ENCODE measurements at places on chromosomes 13 and 19.

GRCh38 chr13:98563071-98563470, 13.8 kb downstream of the STK24 start:
- no peak for DNase-seq

DNA sequence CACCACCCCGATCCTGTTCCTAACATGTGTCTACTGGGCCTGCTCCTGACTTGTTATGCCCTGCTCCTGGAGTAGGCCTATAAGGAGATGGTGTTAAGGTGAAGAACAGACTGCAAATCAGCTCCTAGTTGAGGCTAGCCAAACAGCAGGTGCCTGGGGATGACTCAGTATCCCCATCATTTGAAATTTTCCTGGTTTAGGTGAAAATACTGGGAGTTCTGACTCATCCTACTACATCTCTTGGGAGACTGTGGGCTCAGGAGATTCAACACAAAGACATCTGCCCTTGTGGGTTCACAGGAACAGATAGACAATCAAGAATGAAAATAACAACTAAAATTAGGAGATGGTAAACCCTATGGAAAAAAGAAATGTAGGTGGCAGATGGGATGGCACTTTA, 41.2 kb downstream of the BRD4 start:
- DNase-seq = no peak

DNA sequence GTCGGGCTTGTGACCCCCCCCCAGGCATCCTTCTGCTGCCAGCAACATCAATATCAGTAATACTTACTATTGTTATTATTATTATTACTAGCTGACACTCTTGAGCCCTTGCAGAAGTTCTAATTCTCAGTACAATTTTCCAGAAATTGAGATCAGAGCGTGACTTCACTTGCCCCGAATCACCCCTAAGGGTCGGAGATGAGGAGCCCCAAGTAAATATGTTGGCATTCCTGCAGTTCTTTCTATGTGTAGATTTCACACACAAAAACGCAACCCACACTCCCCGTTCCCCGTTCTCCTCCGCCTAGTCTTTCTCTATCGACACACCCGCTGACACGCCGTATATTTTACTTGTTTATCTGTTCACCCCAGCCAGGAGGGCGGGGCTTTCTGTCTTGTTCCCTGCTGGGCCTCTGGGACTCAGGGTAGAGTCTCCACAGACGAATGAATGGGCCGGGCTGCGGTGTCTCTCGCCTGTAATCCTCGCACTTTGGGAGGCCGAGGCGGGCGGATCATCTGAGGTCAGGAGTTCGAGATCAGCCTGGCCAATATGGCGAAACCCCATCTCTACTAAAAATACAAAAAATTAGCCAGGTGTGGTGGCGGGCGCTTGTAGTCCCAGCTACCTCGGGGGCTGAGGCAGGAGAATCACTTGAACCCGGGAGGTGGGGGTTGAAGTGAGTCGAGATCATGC, 14.7 kb downstream of the TLE5 start:
- DNase-seq = peak; percentile 61

- DNase-seq = no peak
Observed at GRCh38 chr19:2976609-2977000, 759 bp upstream of the TLE6 start.

- DNase-seq = no peak
Observed at GRCh38 chr13:53569453-53569852, 540.8 kb downstream of the OLFM4 start.

DNA sequence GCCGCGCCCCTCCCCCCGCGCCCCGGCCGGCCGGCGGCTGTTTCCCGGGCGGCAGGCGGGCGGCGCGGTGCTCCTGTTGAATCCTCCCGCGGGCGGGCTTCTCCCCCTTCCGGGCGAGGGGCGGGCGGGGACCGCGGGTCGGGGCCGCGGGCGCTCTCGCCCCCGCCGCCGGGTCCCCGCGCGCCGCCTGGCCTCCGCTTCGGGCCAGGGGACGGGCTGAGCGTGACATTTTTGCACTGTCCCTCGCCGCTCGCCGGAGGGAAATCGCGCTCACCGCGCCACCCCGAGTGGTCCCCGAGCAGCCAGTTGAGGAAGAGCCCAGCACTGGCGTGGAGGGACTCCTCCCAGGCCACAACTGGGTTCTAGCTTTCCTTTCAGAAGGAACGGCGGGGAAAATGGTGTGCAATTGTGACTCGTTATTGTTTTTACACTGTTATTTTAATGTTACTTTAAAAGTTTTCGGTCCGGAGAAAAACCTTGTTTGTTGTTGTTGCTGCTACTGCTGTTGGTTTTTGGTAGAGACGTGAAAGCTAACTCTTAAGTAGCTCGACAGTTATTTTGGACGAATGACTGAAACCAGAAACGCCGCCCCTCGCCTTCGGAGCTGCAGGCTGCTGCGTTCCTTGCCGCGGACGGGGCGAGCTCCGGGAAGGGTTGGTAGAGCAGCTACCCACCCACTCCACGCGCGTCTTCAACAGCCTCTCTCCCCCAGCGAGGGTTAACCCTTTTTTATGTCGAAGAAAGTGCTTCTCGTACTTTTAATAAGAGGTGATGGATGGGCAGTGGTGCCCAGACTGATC, 959 bp downstream of the PDS5B start:
- peak; percentile 36 for DNase-seq

DNA sequence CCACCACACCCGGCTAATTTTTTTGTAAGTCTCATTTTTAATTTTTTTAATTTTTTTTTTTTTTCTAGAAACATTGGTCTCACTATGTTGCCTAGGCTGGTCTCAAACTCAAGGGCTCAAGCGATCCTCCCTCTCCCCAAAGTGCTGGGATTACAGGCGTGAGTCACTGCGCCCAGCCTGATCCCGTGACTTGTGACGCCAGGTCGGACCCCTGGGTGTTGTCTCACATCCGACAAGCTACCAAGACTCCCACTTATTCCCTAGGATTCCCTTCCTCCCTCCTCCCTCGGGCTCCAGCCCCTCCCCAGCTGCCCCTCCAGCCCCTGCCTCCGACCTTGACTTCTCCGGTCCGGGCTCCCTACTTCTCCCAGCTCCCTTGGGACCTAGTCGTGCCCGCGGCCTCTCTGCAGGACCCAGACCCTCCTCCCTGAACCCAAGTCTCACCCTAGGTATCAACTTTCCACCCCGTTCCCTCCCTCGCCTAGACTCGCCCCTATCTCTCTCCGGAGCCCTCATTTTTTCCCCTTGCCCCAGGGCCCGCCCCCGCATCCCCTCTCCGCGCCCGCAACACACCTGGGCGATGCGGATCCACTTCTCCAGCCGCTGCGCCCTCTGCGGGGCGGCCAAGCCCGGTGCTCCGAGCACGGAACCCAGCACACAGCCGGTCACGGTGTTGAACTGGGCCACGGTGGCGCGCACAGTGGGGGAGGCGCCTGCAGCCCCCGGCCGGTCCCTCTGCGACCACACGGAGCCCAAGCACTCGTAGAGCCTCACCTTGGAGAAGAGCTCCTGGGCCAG, 13.1 kb downstream of the RGL3 start:
- DNase-seq = peak; percentile 49

DNA sequence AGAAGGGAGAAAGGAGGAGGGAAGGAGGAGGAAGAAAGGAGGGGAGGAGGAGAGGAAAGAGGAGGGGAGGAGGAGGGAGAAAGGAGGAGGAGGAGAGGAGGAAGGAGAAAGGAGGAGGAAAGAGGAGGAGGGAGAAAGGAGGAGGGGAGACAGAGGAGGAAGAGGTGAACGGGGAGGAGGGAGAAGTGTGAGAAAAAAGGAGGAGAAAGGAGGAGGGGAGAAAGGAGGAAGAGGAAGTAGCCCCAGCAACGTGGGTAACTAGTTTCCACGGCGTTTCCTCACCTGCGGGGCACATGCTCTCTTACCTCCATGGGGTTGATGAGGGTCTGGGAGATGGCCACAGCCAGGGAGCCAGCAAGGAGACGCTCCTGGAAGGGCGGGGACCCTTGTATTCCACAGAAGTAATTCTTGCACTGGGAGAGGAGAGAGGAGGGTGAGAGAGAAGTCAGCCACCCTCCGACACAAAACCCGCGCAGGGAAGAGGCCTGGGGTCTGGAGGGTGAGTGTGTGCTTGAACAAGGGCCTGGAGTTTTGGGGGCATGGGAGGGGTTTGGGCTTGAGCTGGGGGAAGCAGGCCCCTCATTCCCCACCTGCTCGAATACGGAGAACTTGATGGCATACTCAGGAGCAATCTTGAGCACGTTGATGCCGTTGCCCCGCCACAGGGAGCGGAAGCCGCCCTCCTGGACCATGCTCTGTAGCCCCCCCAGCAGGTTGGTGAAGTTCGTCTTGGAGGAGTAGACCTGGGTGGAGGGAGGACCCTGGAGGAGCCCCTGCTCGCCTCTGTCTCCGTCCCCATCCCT, 3.9 kb downstream of the SLC25A41 start:
- DNase-seq = no peak

DNA sequence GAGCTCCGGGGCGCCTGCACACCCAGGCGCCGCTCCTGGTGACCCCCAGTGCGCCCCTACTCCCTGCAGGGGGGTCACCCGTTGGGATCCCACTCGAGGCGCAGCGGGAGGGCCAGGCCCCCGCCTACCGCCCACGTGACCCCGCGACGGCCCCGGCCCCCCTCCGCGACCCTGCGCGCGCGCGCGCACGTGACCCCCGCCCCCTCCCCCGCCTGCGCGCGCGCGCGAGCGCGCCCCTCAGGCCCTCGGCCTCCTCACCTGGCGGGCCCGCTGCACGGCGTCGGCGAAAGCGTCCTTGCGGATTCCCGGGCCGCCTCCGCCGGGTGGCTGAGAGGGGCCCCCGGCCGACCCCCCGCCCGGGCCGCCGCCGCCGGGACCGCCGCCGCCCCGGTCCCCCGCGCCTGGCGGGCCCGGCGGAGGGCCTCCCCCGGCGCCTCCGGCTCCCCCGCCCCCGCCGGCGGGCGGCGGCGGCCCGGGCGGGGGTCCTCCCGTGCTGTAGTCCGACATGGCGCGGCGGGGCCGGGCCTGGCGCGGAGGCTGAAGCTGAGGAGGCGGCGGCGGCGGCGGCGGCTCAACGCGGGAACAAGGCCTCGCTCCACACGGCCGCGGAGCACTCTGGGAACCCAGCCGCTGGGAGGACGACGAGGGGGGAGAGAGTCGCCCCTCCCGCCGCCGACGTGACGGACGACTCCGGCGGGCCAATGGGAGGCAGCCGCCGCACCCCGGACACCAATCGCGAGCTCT, at the start of gene KHSRP:
Gene KHSRP, minus strand, starts transcription at position 617 of the 744 bp plus-strand sequence. Its CDS starts 110 bp downstream, at position 507.
- DNase-seq = no peak

GRCh38 chr19:41424335-41425173, 2.6 kb downstream of the B3GNT8 start:
- no peak for DNase-seq

GRCh38 chr13:25958986-25959385, 92.8 kb downstream of the SHISA2 start:
- DNase-seq = no peak

DNA sequence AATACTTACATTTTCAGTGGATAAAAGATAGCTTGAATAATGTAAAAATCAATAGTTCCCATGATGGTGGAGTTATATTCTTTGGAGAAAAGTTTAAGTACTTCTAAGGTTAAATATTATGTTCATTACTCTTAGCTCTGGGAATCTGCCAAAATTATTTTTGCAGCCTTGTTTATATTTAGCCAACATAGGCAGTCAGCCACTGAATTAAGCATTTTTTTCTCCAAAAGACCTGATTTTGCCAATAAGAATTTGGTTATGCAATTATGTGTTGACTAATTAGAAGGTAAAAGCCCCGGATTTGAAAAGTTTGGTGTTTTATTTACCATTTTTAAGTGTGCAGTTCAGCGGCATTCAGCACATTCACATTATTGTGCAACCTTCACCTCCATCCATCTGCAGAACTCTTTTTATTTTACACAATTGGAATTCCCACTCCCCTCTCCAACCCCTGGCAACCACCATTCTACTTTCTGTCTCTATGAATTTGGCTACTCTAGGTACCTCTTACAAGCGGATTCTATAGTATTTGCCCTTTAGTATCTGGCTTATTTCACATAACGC, 90.1 kb upstream of the C1QTNF9B start:
- no peak for DNase-seq

DNA sequence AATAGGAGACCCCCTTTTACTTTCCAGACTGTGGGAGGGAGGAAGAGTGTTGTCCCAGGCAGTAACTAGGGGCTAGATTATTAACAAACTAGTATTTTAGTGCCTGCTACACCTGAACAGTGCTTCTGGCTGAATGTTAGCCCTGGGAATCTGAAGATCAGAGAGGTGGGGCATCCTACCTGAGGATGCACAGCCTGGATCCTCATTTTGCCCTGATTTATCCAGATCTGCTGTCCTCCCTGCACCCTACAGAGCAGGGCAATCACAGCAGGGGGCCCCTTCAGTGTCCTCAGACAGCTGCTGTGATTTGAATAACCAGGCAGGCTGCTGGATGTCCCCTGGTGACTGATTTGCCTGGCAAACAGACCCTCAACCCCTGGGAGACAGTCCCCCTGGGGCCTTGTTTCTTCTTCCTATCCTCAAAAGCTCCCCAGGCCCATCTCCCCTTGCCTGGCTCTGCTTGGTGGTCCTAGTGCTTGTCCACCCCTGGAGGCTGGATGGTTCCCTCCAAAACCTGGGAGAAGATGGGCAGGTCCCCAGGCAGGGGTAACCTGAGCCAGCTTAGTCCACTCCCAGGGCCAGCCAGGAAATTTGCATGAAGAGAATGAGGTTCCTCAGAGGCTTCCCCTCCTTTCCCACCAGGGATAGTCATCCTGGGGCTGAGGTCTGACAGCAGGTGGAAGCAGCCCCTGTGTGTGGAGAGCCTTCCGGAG, at the start of gene OVOL3:
Gene OVOL3, plus strand, starts transcription at position 657 of the 713 bp plus-strand sequence. CDS start 60 bp downstream, outside the sequence.
- DNase-seq = no peak

GRCh38 chr19:51694318-51695085, 1.4 kb downstream of the SPACA6 start:
- DNase-seq = no peak

DNA sequence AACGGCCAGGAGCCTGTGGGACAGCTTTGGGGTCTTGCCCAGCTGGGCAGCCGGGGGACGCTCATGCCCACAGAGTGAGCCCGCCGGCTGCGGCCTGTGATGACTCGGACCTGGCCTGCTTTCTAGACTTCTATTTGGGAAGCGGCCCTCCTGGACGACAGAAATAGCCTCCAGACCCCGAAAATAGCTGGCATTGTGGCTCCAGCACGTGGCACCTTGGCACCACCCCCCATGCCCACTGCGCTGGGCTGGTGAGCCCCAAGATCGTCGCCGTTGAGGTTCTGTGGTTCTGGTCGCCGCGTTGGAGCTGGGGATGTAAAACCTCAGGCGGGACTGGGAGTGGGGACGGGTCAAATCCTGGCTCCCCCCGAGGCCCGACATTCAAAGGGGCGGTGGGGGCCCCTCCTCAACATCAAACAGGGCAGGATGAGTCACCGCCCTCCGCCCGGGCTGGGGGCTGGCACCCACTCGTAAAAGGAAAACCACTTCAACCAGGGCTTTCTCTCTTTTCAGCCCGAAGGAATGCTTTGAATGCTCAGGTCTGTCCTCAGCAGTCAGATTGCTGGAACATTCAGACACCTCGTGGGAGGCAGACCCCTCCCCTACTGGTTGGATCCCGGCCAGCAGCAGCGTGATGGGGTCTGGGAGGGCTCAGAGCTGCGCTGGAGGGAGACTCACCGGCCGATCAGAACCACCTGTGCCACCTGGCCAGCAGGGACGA, 42.1 kb downstream of the GADD45B start:
- DNase-seq = no peak

- peak; percentile 26 for DNase-seq
Observed at GRCh38 chr19:37218592-37218935, 550 bp downstream of the ZNF383 start.

- DNase-seq = no peak
Observed at GRCh38 chr13:46553521-46553885, 533 bp downstream of the LRCH1 start.

GRCh38 chr13:78187781-78188180, 269.1 kb upstream of the EDNRB start:
- no peak for DNase-seq

All from stimulated activated CD4-positive, alpha-beta T cell treated with anti-CD3 and anti-CD28 coated beads, Interleukin-15, amount 100 ng/mL, for 48 hours (primary cell).